Activated T-cell treated with anti-CD3 and anti-CD28 coated beads, Interleukin-2, amount 50 U/mL, for 1 hour (primary cell): ENCODE measurements at places on chromosomes 13 and 19.

- no peak for DNase-seq
Measured at GRCh38 chr13:44389876-44390275, 16.3 kb downstream of the SERP2 start.

- no peak for DNase-seq
Measured at GRCh38 chr19:7450243-7451223, 38.3 kb downstream of the PEX11G start.

DNA sequence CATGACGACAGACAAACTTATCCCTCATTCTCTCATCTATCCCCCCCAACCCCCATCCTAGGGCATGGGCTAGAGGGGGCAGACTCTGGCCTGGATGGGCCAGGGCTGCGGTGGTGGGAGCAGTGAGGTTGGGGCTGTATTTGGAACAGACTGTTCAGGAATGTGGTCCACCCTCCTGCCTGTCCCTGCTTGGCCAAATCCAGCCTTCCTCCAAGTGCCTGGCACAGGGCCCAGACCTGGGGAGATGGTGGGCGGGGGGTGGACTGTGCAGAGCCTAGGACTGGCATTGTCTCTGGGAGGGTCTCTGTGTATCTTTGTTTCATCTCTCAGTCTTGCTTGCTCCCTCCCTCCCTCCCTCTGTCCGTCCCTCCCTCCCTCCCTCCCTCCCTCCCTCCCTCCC is 14.2 kb downstream of the EGLN2 start:
- no peak for DNase-seq

DNA sequence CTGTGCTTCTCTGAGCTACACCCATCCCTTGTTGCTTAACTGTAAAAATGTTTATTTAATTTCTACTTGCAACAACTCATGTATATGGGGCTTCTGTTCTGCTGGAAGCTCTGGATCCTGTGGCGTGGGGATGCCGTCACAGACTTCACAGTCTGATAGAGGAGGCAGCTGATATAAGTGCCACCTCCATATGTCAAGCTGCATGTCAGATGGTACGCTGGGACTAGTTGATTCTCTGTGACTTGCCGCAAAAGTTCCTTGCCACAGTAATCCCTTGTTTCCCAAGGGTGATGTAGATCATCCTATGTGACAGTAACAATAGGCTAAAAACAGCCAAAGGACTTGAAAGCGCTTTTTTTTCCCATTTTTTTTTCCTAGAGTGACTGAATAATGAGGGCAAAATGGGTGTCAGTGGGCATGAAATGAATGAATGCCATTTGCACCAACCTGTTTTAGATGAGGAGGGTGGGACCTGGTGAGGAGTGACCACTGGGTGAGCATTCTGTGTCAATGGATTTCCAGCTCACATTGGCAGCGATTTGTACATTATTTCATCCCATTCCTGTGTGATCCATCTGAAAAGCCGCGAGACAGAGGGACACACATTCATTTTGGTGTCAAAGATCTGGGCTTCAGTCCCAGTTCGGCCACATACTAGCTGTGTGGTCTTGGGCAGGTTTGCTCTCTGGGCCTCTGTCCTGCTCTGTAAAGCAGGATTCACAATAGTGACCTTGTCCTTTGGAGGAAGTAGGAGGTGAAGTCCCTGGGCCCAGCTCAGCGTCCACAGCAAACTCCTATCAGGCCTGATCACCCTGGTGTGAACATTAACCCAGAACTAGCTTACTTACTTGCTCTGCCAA is 88.9 kb upstream of the RNF113B start:
- no peak for DNase-seq

DNA sequence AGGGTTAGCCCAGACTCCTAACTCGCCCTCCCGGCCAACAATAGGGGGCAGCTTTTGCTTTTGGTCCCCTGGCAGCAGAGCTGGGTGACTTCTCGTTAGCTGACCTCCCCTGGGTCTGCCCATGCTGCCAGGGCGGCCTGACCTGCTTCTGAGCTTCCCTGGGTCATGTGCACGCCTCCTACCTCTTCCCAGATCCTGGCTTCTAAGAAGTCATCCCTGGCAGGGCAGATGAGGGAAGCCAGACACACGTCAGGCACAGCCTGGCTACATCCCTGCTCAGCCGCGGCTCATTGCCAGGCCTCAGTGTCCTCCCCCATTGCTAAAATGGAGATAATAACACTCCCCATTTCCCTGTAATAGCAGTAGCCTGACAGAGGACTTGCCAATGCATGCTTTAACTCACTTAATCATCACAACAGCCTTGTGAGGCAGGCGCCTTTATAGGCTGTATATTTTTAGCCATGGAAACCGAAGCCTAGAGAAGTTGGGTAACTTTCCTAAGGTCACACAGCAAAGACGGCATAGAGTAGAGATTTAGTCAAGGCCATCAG is 2.1 kb downstream of the KCNK6 start:
- DNase-seq = no peak

DNA sequence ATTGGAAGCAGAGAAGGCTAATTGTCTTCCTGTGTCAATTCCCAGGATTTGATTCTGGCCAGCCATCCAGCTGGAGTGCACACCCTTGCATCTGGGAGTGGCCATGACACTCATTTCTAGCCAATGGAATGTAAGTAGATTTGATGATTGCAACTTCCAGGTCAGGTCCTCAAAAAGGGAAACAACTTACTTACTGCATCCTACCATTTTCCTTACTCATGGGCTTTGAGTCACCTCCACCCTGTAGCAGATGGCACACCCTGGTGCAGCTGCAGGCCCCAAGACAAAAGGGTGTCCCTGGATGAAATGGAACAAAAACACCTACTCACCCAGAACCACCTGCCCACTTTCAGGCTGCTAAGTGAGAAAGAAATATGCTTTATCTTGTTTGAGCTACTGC is 27.3 kb upstream of the MPHOSPH8 start:
- no peak for DNase-seq

GRCh38 chr19:55487924-55488687 is at the start of gene SSC5D:
Gene SSC5D (plus strand): TSS chr19:55488436. CDS start chr19:55488590, 154 bp downstream.
- DNase-seq = no peak

DNA sequence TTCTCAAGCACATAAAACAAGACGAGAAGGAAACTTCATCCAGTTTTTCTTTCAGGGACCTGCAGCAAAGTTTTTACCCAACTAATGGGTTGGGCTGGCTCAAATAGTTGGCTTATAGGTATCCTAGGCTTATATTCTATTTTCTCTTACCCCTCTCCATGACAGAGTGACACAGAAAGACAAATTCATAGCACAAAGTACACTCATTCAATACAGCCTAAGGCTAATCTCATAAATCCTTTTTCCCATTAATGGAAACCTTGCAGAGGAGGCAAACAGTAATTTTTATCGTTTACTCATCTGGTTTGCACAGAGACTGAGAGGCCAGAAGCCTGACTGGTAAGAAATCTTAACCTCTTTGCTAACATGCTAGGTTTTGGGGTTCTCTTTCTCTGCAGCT is 1589.9 kb downstream of the SLITRK1 start:
- no peak for DNase-seq

DNA sequence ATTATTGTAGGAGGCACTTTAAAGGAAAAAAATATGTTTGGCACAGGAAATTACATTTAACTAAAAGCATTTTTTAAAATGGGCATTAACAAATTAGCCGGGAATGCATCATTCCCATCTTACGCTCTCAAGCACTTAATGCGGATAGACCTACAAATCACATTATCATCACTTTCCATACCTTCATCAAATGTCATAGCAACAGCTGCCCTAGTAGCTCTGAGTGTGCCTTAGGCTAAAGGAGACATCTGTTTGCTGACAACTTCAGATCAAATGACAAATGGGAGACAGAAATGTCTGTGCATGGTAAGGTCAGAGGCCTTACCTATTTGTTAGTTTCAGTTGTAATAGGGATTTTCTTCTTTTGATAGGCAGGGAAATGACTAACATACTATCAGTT is 773.2 kb upstream of the SLC10A2 start:
- DNase-seq = no peak
